ENCODE measurements at places on chromosomes 3 and 15.

- DNase-seq = peak; percentile 22
These were observed 48.2 kb upstream of the IGF1R start for GRCh38 chr15:98599909-98600691.

DNA sequence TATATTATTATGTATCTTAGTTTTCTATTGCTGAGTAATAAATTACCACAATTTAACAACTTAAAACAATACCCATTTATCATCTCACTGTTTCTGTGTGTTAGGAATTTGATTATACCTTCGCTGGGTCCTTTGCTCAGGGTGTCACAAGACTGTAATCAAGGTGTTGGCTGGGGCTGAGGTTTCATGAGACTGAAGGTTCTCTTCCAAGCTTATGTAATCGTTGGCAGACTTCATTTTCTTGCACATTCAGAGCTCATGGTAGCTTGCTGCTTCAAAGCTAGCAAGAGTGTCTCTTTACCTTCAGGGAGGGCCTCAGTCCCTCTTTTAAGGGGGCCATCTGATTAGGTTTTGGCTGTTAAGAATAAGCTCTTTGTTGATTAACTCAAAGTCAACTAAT lies 293.1 kb downstream of the POLQ start:
- DNase-seq = no peak

GRCh38 chr3:62233065-62233464 lies 140.3 kb downstream of the FEZF2 start:
- no peak for DNase-seq

DNA sequence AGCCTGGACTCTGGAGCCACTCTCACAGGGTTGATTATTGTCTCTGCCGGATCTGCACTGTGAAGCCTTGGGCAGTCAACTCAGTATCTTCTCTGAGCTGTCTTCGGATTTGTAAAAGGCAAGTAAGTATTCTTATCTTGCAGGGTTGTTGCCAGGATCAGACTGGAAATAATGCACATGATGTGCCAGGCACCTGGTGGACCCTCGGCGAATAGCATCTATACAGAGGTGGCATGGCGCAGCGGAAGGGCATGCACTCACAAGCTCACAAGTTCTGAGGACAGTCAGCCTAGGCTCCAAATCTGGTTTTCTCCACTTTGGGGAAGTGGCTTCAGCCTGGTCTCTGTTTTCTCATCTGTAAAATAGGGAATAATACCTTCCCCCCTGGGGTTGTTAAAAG lies 113.9 kb downstream of the SRGAP3 start:
- no peak for DNase-seq

DNA sequence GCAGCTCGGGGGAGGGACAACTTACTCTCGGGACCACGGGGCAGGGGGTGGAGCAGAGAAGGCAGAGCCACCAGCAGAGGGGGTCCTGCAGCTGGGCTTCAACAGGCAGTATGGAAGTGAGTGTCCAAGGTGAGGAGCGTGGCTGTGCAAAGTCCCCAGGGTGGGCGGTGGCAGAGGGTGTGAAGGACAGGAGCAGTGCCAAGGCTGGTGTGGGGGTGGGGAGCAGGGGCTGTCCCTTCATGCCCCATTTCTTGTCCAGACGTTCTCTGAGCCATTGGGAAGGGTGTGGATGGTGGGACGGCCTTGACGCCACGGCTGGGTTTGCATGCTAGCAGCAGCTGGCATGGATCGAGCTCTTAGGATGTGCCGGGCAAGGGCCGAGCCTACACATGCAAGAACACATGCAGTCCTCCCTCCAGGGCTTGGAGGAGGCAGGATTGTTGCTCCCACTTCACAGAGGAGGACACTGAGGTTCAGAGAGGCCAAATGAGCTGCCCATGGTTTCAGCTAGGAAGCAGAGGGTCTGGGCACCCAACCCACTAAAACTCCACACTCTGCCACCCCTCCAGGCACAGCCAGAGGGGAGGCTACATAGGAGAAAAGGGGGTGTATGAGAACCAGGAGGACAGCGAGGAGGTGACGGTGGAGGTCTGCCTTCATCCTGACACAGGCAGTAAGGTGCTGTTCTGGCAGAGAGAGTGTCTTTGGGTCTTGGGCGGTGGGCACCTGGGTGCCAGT lies 93.6 kb downstream of the TBC1D2B start:
- DNase-seq = no peak

GRCh38 chr3:187673012-187673411 lies 2.8 kb upstream of the SST start:
- no peak for DNase-seq

DNA sequence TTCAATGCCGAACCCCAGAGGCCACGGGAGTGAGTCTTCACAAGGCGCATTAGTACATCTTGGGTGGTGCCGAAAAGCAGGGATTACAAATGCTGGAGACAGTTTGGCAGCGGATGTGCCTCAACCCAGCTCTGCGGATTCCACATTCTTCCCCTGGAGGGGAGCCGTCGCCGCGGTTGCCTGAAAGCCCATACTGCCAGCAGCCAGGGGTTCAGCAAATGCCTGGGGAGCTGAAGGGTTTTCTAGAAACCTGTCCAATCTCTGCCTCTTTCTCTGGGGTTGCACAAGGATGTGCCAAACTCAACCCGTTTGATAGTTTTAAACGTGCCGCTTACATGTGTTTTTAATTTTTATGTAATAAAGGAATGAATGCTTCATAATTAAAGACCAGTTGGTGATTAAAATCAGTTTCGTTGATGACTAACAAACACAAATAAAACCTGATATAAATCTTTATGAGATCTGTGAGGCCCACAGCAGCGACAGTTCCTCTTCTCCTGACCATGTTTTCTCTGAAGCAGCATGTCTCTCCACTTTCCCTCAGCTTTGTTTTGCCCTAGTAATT lies 74.6 kb upstream of the LEKR1 start:
- DNase-seq = no peak

- no peak for DNase-seq
These were observed 56.6 kb upstream of the ARHGEF3 start for GRCh38 chr3:56858331-56858730.

GRCh38 chr15:51492528-51492927 lies 130.0 kb downstream of the DMXL2 start:
- no peak for DNase-seq

- no peak for DNase-seq
These were observed 222.2 kb downstream of the THRB start for GRCh38 chr3:24272408-24272807.

DNA sequence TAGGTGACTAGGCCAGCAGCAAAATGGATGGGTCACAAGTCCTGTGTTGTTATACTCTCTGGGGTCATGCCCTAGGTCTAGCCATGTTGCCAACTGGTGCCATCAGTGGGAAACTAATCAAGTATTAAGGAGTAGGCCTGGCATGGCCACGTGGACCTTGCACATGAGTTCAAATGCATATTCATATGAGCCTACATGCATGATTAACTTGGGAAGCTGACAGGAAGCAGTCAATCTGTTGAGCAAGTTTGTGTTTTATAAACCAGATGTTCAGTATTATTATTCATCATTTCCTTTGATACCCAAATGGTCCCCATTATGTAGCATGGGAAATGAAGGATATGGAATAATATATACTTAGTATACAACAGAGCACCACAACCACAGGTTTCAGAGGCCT lies 95.0 kb downstream of the LRTM1 start:
- no peak for DNase-seq

- no peak for DNase-seq
These were observed 2.6 kb upstream of the LOXL1 start for GRCh38 chr15:73923488-73924164.

DNA sequence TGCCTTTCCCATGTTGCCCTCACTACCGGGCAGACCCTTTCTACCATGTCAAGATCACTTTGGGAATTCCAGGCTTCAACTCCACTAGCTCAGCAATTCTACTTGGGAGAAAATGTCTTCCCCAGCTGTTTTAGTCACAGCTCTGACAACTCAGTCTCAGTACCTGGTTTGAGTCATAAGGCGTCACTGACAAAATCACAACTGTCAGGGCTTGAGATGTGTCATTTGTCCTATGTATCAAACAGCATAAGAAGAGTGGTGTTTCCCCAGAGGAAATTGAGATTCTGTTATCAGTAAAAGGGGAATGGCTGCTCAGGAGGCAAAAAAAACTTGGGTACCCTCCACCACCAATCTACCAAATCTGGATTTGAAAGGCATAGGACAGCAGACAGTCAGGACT lies 594.9 kb upstream of the SUCLG2 start:
- DNase-seq = no peak

GRCh38 chr3:181075098-181075497 lies 85.6 kb upstream of the DNAJC19 start:
- DNase-seq = no peak

GRCh38 chr3:16740515-16740914 lies 135.3 kb upstream of the DAZL start:
- DNase-seq = no peak

- no peak for DNase-seq
These were observed 42.3 kb downstream of the NKIRAS1 start for GRCh38 chr3:23874359-23875112.

GRCh38 chr15:81311752-81312464 lies 12.0 kb downstream of the STARD5 start:
- no peak for DNase-seq

- DNase-seq = no peak
These were observed 77.7 kb downstream of the SYNPR start for GRCh38 chr3:63355809-63356208.

DNA sequence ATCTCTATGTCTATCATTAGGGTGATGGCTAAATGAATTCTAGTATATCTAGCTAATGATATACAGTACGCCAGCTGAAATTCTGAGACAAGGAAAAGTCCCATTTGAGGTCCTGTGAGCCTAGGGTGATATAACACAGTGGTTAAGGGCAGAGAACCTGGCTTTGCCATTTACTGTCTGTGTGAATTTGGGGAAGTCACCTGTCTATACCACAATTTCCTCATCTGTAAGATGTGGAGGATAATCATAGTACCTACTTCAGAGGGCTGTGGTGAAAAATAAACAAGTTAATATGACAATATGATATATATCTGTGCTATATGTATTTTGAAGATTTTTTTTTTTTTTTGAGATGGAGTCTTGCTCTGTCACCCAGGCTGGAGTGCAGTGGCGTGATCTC lies 9.8 kb upstream of the ANKDD1A start:
- DNase-seq = no peak

GRCh38 chr3:123193448-123194101 lies 8.2 kb upstream of the SEC22A start:
- no peak for DNase-seq

GRCh38 chr15:61088675-61089074 lies 140.4 kb downstream of the RORA start:
- DNase-seq = no peak

DNA sequence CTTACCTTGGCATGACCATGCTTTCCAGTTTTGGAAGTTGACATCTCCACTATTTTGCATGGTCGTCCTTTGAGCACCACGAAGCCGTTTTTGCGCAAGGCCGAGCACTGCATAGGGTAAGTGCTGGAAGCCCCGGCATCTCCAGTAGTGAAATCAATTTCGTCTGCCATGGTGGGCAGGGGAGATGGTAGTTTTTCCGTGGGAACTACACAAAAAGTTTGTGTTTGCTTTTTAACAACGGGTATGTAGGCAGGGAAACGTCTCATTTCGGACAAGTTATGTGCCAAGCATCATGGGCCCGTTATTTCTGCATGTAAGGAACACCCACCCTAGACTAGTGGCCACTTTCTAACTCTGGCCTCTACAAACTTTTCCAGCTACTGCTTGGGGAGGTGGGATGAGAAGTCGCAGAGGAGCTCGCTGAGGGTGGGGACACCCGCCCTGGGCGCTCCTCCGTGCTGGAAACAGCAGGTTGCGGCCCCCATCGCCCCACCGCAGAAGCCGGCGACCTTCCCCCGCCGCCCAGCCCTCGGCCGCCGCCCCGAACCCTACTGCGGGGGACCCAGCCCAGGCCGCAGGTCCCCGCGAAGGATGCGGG lies 701 bp downstream of the EIF5A2 start:
- no peak for DNase-seq

DNA sequence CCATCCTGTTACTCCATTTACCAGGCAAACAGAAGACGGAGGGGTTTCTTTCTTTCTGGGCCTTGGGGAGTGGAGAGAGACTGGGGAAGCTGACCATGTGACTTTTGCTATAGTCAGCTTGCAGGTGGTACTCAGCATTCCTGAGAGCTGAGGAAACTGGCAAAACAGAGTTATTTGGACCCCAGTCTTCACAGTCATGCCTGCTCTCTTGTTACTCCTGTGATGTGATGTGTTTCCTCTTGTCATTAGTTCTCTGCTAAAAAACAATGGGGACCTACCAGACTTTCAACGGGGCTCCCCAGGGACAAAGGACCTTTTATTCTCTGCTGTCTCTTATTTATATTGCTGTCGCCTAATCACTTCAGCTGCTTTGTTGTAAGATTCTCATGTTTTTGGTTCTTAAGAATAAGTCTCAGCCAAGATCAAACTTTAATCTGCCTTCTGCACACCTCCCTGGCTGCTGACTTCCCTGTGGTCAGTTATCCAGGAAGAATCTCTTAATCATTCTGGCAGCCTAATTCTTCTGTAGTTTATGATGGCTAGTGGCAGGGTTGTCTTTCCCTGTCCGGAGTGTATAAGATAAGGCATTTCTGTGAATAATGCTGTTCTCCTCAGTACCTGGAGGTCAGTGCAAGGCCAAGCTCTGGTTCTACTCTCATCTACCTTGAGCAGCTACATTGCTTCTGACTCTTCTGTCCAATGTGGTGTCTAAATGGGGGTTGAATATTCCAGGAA lies 8.8 kb downstream of the STARD9 start:
- DNase-seq = no peak

GRCh38 chr15:91872356-91873137 lies 19.0 kb downstream of the SLCO3A1 start:
- DNase-seq = no peak

GRCh38 chr15:86754846-86755245 lies 675.2 kb downstream of the AGBL1 start:
- no peak for DNase-seq

- no peak for DNase-seq
These were observed 340.7 kb downstream of the RAP2B start for GRCh38 chr3:153502682-153503081.

- no peak for DNase-seq
These were observed 99.3 kb downstream of the LRRK1 start for GRCh38 chr15:101018450-101018849.

- DNase-seq = no peak
These were observed 28.5 kb upstream of the ANO10 start for GRCh38 chr3:43650345-43650744.

- DNase-seq = no peak
These were observed 107.9 kb downstream of the ATG7 start for GRCh38 chr3:11379824-11380701.

GRCh38 chr15:75023872-75024636 lies 664 bp downstream of the PPCDC start:
- no peak for DNase-seq

- DNase-seq = no peak
These were observed 128.1 kb downstream of the NSMCE3 start for GRCh38 chr15:29141308-29142128.

GRCh38 chr15:93274257-93274656 lies 185.2 kb upstream of the RGMA start:
- no peak for DNase-seq

Data from stimulated activated CD4-positive, alpha-beta T cell treated with anti-CD3 and anti-CD28 coated beads, TNF-alpha, amount 100 ng/mL, for 1 hour (primary cell).